ENCODE measurements at places on chromosomes 2 and 18. TPM values are rescaled to one million over a fixed set of nuclear protein-coding genes. Genes with fewer than 3 reads are reported as not detected.

Gene HJURP
- total RNA-seq, result 37.9 TPM

Gene MAP2
- not detected for total RNA-seq

DNA sequence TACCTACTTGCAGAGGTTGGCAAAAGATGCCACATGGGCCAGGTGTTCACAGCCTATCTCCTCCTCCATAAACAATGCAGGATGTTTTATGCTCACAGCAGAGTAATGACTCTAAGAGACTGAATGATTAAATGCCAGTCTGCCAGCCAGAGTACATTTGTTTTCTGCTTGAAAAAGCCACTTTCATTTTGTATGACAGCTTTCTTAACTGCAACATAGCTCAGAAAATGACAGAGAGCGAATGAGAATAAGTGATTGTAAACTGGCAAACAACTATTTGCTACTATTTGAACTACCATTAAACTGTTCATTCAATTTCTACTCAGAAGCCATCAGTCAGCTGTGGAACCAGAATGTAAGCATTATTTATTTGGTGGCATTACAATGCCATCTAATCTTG lies 50.6 kb upstream of the DCC start:
- no peaks in the 10 kb centered on the region for H3K4me1 ChIP-seq
- no peak for DNase-seq
- H3K27me3 ChIP-seq, result no peaks in the 10 kb centered on the region
- H3K4me3 ChIP-seq, result no peak overlapping the region
- H3K36me3 ChIP-seq, result no peaks in the 10 kb centered on the region

- no peaks in the 10 kb centered on the region for H3K36me3 ChIP-seq
- no peak overlapping the region for H3K27ac ChIP-seq
- no peaks in the 10 kb centered on the region for H3K27me3 ChIP-seq
- H3K4me1 ChIP-seq, result no peaks in the 10 kb centered on the region
Observed at GRCh38 chr18:14086458-14087231, 45.6 kb downstream of the ZNF519 start.

GRCh38 chr2:27086724-27087593 lies at the start of gene KHK:
Gene KHK (plus strand): TSS chr2:27086772. CDS start chr2:27087260, 488 bp downstream.
- peak within 1 kb of the TSS; percentile 75 for H3K27ac ChIP-seq
- no peak for DNase-seq
- H3K4me3 ChIP-seq, result peak within 1 kb of the TSS; percentile 67
- H3K4me1 ChIP-seq, result peaks cover 25% of the 10 kb centered on the region

GRCh38 chr18:61823595-61823994 lies 69.2 kb downstream of the RNF152 start:
- H3K36me3 ChIP-seq, result no peaks in the 10 kb centered on the region
- no peak overlapping the region for H3K27ac ChIP-seq
- H3K27me3 ChIP-seq, result no peaks in the 10 kb centered on the region
- H3K4me1 ChIP-seq, result no peaks in the 10 kb centered on the region

DNA sequence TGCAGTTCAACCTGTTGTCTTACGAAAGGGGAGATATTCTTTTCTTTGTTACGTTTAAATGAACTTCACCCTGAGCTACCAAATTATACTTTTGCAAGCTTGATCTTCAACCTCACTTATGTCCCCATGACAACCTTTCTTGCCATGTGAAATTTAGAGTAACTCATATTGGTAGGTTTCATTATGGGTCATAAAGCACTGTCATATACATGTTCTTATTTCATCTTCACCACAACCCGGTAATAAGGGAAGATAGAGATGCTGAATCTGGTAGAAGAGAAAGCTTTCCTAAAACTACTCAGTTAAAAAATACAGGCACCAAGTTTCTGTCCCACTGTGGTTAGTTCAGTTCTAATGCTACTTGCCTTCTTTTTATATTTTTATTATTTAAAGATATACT lies 208.5 kb upstream of the NRP2 start:
- no peaks in the 10 kb centered on the region for H3K27me3 ChIP-seq
- no peak for DNase-seq
- H3K36me3 ChIP-seq, result no peaks in the 10 kb centered on the region

DNA sequence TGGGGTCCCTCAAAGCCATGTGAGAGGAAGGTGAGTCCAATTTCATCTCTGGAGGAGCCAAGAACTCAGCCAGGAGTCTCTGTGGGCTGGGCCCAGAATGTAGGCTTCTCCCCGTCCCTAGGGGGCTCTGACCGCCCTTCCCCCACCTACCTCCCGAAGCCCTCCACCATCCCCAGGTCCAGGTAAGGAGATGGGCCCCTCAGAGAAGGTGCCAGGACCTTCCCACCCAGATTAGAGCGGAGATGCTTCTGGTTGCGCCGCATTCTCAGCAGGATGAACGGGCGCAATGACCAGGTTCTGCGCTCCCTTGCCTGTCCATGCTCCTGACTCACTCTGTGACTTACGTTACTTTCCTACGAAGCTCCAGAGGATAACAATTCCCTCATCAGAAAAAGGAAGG lies 23.0 kb downstream of the ST8SIA5 start:
- no peak overlapping the region for H3K4me3 ChIP-seq
- H3K27me3 ChIP-seq, result no peaks in the 10 kb centered on the region
- no peaks in the 10 kb centered on the region for H3K4me1 ChIP-seq

DNA sequence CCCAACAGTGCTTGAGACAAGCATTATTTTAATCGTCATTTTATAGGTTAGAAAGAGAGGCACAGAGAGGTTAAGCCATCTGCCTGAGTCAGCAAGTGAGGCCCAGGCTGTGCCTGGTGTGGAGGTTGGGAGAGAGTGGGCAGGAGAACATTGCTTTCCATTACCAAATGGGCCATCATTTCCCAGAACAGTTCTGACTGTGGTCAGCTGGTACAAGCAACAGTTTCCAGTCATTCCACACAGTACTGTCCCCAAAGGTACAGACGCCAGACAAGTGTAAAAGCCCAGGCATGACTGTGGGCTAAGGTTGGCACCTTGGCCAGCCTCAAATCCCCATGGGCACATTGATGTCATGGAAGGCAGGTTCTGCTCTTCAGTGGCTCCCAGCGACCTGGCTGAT lies 98.2 kb upstream of the LCLAT1 start:
- no peaks in the 10 kb centered on the region for H3K4me1 ChIP-seq
- H3K27me3 ChIP-seq, result no peaks in the 10 kb centered on the region
- no peaks in the 10 kb centered on the region for H3K36me3 ChIP-seq
- H3K27ac ChIP-seq, result no peak overlapping the region
- no peak overlapping the region for H3K4me3 ChIP-seq
- DNase-seq, result no peak

DNA sequence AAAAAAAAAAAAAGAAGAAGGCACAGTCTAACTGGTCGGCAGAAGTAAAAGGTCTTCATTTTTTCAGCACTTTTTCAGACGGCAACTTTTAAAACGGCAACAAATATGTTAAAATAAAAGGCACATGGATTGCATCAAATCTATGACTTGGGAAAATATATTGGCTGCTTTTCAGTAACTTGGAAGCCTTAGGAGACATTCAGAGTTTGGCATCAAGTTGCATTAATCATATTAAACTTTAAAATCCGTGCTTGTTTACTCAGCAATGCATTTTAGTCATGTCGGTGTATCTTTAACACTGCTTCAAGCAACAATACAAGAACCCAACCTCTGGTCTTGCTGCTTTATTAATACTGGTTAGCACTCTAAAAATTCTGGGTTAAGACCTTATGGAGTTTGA lies 111.1 kb downstream of the MEP1B start:
- no peak overlapping the region for H3K27ac ChIP-seq
- no peaks in the 10 kb centered on the region for H3K27me3 ChIP-seq
- no peak for DNase-seq
- H3K36me3 ChIP-seq, result no peaks in the 10 kb centered on the region
- H3K4me1 ChIP-seq, result no peaks in the 10 kb centered on the region

DNA sequence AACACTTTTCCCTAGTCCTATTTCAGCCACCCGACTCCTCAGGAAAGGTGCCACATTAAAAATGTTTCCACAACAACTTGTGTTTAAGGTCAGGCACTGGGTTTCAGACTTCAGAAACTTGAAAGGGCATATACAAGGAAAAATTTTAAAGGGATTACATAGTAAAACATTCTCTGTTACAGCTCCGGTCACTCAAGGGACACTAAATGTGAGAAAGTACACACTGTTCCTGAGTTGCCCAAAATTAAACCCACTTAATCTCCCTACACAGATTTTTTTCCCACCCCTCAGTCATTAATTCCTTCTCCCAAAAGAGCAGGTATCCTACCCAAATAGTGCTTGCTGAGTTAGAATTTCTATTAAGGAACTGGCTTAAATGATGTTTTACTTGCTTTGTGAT lies 14.2 kb downstream of the STK39 start:
- H3K4me3 ChIP-seq, result no peak overlapping the region
- H3K27ac ChIP-seq, result no peak overlapping the region
- H3K27me3 ChIP-seq, result no peaks in the 10 kb centered on the region
- peaks cover 19% of the 10 kb centered on the region for H3K4me1 ChIP-seq

Measured in CD8-positive, alpha-beta memory T cell (primary cell).